ENCODE measurements at places on chromosomes 3 and 15.
A peak's percentile ranks its signal among the peaks of the same experiment; 100 is the strongest.

DNA sequence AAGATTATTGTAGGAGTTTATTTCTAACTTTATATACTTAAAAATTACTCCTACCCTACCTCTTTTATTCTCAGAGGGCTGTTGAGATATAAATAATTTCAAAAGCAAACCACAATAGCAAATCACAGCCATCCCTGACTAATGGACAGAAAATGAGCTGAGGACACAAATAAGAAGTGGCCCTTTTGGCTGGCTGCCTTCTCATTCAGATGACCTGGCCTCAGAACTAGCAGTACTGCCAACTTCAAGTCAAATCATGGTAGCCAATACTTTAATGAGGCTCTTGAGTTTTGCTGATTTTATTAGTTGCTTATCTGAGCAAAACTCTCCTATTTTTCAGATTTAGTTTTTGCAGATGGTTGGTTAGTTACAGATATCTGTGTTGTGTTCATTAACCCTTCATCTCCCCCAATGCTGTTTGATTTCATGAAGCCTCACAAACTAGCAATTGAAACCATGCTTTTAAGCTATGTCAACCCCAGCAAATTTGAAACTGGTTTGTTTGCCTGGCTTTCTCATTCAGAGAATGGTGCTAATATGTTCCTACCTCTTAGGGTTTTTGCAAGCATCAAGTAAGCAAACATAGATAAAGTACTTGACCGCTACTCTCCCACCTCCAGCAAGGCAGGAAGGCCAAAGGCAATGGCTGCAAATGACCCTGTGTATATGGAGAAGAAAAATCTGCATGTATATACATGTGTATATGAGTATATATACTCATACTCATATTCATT, 73.4 kb upstream of the HACD2 start:
- DNase-seq, result peak; percentile 93

GRCh38 chr3:188818282-188818681, 353.5 kb upstream of the TPRG1 start:
- no peak for DNase-seq

- no peak for DNase-seq
Observed at GRCh38 chr3:157375342-157375986, 61.2 kb upstream of the PTX3 start.

DNA sequence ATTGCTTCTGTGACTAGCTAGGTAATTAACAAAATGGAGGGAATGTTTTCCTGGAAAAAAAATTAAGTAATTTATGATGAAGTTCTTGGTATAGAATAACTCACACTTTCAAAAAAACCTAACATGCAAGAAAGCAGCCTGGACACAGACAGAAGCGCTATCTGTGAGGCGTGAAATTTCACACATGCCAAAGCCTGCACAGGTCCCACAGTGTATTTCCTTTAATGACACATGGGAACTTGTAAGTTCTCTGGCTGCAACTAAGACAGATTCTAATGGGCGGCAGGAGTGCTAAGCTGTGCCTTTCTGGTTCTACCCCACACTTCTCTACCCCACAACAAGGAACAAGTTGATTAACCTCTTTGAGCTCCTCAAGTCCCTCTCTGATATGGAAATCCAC, 84.9 kb upstream of the NEO1 start:
- no peak for DNase-seq

GRCh38 chr3:35393901-35394799, 245.2 kb upstream of the ARPP21 start:
- DNase-seq, result peak; percentile 47

DNA sequence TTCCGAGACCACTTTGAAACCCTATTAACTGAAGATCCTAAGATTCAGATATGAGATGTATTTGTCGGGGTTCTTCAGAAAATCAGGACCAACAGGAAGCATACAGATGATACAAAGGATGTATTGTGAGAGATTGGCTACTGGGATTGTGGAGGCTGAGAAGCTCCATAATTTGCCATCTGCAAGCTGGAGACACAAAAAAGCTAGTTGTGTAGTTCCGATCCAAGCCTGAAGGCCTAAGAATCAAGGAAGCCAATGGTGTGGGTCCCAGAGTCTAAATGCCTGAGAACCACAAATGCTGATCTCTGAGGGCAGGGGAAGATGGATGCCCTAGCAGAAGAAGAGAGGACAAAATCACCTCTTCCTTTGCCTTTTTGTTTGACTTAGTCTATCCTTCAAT, 10.9 kb upstream of the PLSCR1 start:
- DNase-seq, result no peak

DNA sequence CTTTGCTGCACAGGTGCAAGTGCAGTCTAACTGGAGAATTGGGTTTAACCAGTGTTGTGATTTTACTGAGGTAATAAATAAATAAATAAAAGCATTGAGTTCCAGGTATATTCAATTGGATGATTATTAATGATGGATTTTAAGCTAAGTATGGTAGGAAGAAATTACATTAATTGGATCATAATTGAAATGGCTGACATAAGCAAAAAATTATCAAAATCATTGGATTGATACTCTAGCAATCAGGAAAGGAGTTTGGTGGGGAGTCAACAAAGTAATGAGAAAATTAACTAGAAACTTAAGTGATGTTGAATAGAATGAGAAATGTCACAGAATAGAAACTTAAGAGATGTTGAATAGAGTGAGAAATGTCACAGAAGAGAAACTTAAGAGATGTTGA, 981.9 kb downstream of the SI start:
- no peak for DNase-seq

DNA sequence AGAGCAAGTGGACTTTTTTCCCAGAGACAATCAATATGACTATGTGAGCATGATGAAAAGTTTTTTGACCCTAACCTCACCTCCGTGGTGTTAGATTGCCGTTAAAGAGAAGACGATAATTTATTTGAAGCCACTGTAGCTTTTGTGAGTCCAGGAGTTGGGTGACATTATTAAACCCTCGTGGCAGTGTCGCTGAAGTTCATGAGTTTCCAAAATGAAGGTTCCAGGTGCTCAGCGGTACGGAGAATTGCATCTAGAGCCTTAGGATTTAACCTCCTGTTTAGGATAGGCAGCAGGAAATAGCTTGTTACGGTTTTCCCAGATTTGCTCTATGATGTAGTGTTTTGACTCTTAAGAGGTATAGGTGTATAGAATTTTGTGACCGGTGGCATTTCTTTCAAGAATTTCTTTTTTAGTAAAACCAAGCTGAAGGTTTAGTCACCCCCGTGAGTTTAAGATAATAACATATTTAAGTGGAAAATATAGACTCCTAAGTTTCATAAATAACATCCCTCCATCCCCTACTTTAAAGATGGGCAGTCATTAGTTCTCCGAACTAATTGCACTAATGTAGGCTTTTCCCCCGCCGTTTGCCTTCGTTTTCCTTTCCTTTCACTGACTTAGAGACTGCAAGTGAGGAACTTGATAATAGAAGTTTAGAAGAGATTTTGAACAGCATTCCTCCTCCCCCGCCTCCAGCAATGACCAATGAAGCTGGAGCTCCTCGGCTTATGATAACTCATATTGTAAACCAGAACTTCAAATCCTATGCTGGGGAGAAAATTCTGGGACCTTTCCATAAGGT, 2.0 kb downstream of the SMC4 start:
- peak; percentile 86 for DNase-seq

DNA sequence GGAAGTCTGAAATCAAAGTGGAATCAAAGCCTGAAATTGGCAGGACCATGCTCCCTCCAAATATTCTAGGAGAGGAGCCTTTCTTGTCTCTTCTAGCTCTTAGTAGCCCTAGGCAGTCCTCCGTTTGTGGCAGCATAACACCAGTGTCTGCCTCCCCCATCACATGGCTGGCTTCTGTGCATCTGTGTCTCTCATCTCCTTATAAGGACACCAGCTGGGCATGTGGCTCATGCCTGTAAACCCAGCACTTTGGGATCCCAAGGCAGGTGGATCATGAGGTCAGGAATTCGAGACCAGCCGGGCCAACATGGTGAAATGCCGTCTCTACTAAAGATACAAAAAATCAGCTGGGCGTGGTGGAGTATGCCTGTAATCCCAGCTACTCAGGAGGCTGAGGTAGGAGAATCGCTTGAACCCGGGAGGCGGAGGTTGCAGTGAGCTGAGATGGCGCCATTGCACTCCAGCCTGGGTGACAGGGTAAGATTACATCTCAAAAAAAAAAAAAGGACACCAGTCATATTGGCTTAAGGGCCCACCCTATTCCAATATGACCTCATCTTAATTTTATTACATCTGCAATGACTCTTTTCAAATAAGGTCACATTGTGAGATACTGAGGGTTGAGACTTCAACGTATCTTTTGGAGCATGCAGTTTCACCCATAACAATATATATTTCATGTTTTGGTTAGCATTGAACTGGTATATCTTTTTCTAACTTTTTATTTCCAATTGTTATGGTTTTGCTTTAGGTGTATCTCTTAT, 148.0 kb upstream of the TPM1 start:
- peak; percentile 58 for DNase-seq

GRCh38 chr3:76943671-76944070, 96.2 kb upstream of the ROBO2 start:
- DNase-seq, result no peak

GRCh38 chr3:81302045-81302444, 459.4 kb downstream of the GBE1 start:
- DNase-seq, result peak; percentile 54

- DNase-seq, result no peak
Observed at GRCh38 chr15:20357481-20358065, 184.0 kb downstream of the GOLGA6L6 start.

DNA sequence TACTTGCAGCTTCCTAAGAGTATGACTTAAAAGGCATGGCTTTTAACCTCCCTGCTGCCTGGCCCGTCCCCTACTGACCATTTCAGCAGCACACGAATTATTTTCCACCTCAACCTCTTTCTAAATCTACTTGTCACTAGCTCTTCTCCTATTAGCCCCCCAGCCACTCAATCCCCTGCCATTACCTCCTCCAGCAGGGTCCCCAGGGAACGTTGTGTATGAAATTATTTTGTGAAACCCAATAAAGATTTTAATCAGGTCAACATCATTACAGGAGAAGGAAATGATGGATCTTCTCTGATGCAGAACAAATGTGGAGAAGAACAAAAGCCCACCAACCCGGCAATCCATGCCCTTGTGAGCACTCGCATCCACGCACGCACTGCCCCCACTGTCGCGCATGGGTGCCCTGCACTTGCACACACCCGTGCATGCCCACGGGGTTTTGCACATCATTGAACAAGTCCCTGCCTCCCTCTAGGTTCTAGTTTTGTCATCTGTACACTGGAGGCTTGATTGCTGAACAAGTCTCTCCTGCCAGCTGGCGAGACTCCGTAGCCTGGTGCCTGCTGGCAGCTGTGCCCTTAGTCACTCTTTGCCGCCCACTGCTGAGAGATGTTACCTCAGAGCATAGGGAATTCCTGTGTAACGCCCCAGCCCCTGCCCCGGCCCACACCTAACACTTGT, 51.6 kb downstream of the LINGO1 start:
- DNase-seq, result no peak

GRCh38 chr3:119428538-119428937, 34.9 kb downstream of the TMEM39A start:
- DNase-seq, result no peak

GRCh38 chr15:71366926-71367325, 251.7 kb downstream of the THSD4 start:
- DNase-seq, result peak; percentile 47

- peak; percentile 91 for DNase-seq
Observed at GRCh38 chr15:71295603-71296314, 180.5 kb downstream of the THSD4 start.

DNA sequence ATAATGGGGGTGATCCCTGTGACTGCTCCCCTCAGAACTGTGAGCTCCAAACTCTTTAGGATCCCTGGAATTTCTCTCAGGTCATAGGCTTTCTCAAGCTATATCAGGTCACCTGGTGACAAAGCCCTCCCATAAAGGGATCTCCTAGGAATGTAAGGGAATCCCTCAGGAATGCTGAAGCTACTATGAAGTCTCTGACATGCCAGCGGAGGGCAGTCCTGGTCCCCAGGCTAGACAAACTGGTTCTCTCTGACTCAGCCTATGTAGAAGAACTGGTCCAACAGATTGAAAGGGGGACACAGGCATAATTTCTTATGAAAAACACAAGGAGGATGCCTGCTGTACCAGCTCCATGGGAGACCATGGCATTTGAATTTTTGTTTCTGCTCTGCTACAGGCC, 6.7 kb downstream of the LPCAT4 start:
- DNase-seq, result no peak

DNA sequence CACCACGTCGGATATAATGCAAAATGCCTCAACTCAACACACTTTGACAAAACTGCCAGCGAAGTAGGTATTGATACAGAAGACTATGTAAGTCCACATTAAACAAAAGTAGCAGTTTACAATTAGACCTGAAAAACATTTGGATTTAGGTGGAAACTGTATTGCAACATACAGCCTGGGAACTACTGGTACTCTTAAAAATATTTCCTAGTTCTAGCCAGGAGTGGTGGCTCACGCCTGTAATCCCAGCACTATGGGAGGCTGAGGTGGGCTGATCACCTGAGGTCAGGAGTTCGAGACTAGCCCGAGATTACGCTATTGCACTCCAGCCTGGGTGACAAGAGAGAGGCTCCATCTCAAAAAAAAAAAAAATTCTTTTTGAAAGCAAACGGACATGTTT, 246.2 kb downstream of the ZBTB20 start:
- DNase-seq, result no peak

DNA sequence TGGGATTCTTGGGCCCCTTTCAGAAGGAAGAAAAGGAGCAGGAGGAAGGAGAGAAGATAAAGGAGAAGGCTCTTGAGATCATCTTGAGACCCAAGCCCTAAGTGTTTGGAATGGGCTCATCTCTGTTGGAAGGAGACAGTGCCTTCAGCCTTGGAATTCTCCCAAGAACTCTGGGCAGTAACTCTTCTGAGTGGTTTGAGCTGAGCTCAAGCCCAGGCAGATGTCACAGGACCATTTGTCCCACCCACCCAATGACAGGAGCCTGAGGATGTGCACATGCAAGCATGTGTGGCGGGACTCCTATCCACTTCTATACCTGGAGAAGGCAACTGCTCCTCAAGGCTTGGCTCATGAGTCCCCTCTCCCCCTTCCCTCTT, 14.6 kb upstream of the TMEM40 start:
- no peak for DNase-seq

- DNase-seq, result no peak
Observed at GRCh38 chr3:186613637-186614265, 891 bp downstream of the AHSG start.

GRCh38 chr3:124619887-124620599, 110.2 kb upstream of the UMPS start:
- no peak for DNase-seq

DNA sequence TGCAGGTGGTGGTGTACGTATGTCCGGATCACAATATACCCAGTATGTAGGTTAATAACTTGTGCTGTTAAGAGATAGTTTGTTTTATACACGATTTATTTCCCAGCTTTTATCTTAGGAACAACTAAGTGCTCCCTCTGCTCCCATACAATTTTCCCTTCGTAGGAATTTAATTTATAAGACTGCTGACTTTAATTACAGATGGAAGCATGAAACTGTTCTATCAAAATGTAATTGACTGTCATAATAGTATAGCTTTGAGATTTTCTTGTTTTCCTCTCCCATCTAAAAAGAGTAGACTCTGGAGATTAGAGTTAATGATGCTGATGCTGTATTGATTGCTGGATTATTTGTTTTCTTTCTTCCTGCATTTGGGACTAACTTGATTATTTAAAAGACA, 370.7 kb upstream of the SGO1 start:
- DNase-seq, result no peak
